Activated naive CD4-positive, alpha-beta T cell (primary cell): ENCODE measurements at places on chromosomes 5 and 9.

- DNase-seq, result no peak
Measured at GRCh38 chr5:113524927-113525326, 11.4 kb downstream of the YTHDC2 start.

GRCh38 chr9:456365-456764 lies 241.7 kb downstream of the DOCK8 start:
- no peak for DNase-seq

DNA sequence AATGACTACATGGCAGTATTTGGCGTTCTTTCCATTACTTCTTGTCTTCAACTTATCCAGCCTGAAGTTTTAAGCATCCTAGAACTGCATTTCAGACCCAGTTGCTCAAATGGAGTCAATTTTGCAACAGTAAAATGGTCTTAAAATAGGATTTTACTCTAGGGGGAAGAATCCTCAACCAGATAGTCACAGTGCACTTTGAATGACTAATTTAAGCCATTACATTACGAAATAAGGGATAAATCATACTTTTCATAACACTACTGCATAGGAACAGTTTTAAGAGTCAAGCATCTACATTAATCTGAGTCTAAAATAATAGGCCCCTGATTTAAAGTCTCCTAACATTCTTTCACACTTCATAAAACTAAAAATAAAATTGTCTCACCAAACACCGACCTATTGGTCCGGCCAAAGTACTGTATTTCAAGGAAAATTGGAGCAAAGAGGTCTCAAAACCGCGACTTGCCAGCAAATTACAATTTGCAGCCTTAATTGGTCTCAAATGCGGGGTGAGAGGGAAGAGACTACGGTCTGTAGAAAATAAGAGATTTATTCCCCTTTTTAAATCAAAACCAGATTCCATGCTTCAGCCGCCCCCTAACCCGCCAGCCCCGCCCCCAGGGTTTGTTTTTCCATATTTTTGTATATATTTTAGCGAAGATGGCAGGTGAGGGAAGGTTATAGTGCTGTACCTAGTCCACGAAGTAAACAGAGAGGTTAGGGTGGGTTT lies 1.2 kb upstream of the SMARCA2 start:
- no peak for DNase-seq

GRCh38 chr5:87081016-87081415 lies 186.7 kb upstream of the RASA1 start:
- DNase-seq, result no peak

GRCh38 chr5:138538943-138539627 lies 4.0 kb downstream of the ETF1 start:
- DNase-seq, result no peak

DNA sequence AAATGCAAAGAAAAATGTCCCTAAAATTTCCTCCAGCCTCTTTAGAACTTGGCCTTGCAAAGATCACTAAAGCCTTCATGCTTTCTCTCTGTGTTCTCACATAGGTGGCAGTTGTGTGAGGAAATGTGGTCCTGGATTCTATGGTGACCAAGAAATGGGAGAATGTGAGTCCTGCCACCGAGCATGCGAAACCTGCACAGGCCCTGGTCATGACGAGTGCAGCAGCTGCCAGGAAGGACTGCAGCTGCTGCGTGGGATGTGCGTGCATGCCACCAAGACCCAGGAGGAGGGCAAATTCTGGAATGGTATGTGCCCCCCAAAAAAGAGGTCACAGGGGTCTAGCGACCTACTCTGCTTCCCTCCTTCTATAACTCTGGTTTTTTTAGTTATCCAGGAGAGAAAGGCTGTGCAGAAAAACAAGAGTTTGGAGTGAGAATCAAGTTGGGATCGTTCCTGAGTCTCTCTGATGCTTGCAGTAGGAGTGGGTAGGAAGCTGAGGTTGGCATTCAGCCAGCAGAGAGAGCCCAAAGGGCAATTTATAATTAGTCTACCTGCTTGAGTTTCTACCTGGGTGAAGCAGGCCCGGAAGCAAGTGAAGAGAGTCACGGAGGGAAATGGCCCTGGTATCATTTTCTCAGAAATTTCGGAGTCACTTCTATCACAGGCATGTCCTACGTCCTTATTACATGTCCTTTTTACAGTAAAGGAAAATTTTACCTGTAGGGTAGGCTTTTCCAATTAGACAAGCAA lies 97.5 kb downstream of the RFK start:
- no peak for DNase-seq

- no peak for DNase-seq
Measured at GRCh38 chr9:16085167-16085726, 532.4 kb downstream of the CCDC171 start.

DNA sequence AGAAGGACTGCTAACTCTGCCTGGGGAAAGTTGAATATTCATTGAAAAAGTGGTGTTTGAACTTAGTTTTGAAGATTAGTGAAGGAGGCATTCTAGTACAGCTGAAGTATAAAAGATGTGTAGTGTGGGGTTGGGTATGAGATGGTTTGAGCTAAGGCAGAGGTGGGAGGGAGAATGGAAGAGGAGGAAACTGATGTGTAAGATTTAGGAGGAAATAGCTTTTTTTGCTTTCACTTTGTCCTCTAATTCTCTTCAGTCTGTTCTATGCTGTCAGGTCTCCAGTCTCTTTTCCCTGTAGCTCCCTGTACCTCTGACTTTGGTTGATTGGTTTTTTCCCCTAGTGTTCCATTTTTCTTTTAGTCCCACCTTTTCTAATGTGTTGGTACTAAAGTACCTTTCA lies 9.0 kb downstream of the CREBRF start:
- no peak for DNase-seq

GRCh38 chr9:83981126-83981871 lies 694 bp downstream of the RMI1 start:
- DNase-seq, result no peak

DNA sequence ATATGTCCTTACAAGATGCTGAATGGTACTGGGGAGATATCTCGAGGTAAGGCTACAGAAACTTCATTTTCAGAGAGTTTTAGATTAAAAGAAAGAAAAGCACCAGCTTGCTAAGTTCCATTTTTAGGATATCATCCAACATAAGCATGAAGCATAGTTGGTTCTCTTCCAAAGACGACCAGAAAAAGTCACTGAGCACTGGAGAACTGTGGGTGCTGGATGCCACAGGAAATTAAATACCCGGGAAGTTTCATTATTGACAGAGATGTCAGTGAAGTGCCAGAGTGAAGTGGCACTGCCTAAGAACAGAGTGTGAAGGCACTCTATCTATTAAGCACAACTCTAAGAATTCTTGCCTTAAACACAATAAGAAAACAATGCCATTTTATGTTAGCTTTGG lies 76.8 kb downstream of the PIK3R1 start:
- no peak for DNase-seq

DNA sequence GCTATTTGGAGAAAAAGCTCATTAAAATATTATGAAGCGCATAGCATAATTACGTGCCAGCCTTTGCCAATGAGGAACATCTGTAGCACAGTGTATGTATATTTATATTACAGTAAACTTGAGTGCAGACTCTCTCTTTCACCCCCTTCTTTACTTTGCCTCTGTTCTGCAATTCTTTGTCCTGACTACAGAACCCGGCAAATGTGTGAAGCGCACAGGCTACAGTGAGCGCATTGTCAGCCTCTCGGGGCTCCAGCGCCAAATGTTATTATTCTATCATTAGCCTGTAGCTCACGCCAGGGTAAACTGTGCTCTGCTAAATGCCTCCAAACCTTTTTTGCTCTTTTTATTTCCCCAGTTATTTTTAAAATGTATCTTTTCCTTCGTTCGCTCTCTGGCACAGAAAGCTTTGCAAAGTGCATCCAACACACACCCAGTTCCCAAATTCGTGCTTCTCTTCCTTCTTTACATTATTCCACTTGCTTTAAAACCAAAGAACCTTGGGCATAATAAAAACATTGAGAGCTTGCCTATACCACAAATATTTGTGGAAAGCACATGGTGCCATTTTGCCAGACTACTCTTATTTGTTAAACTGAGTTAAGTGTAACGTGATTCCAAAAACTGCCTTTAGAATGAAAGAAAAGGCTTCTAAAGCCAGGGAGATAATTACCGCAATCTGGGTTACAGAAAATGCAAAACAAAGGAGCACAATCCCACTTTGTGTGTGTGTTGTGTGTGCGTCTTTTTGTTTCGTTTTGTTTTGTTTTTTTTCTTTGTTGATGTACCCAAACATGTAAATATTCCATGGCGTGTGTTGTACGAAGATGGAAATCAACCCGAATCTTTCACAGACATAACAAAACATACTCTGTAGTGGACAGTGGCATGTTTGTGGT lies 164.1 kb upstream of the MPDZ start:
- DNase-seq, result no peak

DNA sequence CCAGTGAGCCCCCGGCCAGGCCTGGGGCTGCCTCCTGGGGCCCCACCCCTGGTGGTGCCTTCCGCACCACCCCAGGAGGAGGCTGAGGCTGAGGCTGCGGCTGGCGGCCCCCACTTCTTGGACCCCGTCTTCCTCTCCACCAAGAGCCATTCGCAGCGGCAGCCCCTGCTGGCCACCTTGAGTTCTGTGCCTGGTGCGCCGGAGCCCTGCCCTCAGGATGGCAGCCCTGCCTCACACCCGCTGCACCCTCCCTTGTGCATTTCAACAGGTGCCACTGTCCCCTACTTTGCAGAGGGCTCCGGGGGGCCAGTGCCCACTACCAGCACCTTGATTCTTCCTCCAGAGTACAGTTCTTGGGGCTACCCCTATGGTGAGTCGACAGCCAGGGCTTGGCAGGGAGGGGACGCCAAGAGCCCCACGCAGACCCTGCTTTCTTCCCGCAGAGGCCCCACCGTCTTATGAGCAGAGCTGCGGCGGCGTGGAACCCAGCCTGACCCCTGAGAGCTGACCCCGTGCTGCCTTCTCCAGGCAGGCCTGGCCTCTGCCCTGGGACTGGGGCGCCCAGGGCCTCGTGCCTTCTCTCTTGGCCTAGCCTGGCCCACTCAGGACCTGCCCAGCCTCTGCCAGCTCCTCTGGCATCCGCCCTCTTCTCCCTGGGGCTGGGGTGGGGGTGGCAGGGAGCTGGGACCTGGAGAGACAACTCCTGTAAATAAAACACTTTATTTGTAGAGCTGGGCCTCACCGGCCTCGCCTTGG lies 4.0 kb upstream of the EHMT1 start:
- DNase-seq, result no peak

DNA sequence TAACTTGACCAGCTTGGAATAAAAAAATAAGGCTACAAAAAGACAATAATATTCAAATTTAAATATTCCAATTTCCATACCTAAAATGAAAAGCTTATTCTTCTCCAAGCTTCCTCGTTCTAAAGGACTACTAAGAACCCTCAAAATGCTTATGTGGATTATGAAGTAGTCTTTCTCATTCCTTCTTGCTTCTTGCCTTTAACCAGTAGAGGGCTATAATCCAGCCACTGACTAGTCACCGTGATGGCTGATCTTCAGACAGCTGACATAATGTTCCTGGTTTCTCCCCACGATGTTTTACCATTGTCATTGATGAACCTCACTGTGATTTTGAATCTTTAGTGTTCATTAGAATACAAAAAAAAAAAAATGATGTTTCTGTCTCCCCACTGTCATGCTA lies 515.3 kb downstream of the TLE1 start:
- no peak for DNase-seq

- no peak for DNase-seq
Measured at GRCh38 chr5:159211729-159212174, 2.4 kb upstream of the RNF145 start.

DNA sequence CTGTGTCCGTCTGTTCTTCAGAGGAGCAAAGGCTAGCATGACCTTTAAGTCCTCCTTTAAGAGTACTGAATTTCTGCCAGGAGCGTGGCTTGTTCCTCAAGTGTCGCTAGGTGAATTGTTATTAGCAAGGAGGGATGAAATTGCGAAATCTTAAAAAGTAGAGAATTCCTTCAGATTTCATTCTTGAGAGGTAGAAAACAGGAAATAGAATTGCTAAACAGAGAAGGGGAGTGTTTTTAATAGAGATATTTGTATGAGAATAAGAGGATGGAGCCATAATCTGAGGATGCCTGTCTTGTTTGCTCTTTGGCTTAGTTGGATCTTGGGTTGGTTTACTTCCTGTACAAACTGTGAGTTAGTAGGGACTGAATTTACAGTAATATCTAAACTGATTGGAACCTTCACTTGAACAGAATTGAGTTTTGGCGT lies 39.2 kb downstream of the EXOSC2 start:
- DNase-seq, result no peak

DNA sequence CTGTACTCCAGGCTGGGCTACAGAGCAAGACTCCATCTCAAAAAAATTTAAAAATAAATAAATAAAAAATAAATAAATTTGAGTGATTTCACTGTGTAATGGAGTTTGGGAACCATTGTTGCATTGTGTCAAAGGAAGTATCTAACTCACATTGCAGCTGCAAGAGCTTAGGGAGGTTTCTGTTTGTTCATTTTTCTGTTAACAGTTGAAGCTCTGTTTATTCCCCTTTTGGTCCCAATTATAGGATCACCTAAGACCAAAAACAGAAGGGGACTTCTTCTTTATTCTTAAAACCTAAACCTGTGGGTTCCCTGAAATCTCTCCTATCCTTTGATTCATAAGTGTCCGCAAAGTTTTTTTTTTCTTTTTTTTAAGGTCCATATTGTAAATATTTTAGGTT lies 28.6 kb upstream of the PCAT7 start:
- DNase-seq, result no peak

DNA sequence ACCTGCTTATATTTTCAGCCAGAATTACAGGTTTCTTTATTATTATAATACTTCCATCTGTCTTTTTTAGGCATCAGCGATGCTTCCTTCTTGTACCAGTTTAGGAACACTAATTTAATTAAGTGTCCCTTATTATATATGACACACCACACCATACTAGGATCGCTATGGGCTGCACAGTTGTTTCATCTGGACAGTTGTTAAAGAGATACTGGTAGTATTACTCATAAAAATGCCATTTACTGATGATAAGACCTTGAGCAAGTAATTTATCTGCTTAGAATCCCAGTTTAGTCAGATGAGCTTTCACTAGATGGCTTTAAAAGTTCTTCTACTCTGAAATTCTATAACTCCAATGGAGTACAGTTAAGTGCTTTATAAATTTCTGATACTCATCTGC lies 17.1 kb downstream of the ARSK start:
- no peak for DNase-seq

GRCh38 chr9:107137495-107138202 lies 145.4 kb upstream of the RAD23B start:
- no peak for DNase-seq

- no peak for DNase-seq
Measured at GRCh38 chr5:146667633-146668272, 151.8 kb upstream of the GPR151 start.
